ENCODE measurements at places on chromosomes 5 and 9. TPM values are rescaled to one million over a fixed set of nuclear protein-coding genes. Genes with fewer than 3 reads are reported as not detected.

- no peak for DNase-seq
These were observed 88.8 kb downstream of the NSUN2 start for GRCh38 chr5:6543830-6544560.

TOMM5 gene
- total RNA-seq: 212 TPM

DNA sequence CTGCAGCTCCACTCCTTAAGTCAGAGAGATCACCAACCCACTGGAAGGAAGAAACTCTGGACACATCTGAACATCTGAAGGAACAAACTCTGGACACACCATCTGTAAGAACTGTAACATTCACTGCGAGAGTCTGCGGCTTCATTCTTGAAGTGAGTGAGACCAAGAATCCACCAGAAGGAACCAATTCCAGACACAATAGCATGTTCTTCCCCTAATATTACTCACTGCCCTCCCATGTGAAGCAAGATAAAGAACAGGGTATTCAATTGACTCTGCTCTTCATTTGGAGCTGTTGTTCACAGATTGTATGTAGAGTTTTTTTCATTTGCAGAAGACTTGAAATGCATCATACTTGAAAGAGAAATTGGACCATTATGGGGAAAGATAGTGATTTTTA is 10.8 kb downstream of the SAXO1 start:
- DNase-seq: no peak

DNA sequence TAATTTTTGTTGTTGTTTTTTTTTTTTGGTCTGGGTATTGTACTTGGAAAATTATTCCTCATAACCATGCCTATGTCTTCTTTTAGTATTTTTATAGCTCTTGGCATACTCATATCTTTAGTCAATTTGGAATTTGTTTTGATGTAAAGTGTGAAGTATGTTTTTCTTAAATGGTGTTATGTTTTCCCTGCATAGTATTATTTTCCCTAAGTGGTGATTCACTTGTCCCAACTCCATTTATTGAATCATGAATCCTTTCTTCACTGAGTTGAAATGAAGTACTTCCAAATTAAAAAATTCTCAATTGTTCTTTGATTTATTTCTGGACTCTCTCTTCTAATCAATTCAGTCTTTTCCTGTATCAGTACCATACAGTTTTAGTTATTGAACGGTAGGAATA is 46.5 kb downstream of the POLK start:
- no peak for DNase-seq

SLC25A2 gene
- 0.18 TPM for total RNA-seq

DNA sequence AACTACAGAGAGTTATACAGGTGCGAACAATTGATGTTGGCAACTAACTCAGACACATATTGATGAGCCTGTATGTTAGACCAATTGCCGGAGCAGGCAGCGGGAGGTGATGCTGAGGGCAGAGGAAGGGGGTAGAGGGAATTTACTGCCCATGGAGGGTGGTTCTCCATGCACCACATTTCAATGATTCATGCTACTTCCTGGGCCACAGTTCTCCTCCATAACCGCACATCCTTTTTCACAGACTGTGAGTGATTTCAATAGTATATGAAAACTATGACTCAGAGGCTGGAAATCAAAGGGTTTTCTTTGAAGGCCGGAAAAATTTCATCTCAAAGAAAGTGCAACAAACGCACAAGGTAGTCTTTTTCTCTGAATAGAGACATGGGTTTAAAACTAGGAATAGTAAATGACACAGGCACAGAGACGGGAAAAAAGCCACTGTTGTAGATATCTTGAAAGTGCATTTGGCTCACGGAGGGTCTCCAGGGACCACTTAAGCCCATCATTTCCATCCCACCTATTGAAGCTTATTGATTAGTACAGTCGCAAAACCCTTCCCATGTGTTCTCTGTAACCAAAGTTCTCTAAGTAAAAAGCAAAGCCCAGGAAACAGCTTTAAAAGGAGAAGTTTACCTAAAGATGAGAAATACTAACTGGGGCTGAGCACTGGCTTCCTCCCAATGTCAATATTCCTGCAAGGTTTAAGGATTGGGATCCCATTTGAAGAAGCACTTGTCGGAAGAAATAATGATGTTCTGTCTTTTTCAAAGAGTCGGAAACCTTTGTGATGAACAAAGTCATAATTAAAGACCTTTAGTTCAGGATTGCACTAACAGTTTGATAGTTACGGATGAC is 28.0 kb upstream of the ADAM19 start:
- peak; percentile 59 for DNase-seq

SGCD gene
- 0.03 TPM for total RNA-seq

DNA sequence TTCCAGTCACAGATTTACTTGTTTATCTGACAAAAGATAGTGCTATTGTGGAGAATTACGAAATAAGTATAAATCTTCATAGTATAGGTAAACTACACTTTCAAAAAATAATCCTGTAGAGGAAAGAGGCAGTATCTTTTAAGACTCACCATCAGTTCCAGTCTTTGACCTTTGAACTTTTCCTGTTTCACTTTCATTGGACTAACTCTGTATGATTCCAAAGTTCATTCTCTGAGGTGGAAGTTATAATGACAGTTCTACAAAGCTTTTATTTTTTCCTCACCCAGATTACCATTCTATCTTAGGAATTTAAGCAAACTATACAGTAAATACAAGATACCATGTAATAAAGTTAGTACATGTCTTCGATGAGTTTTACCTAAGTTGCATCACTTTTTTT is 901.3 kb upstream of the SEMA6A start:
- no peak for DNase-seq

- DNase-seq: no peak
These were observed 51.0 kb downstream of the SH3PXD2B start for GRCh38 chr5:172403189-172403796.

PCDHGA5 gene
- total RNA-seq: 0.08 TPM

GRCh38 chr5:177306674-177307543 is 3.3 kb downstream of the PRELID1 start:
- no peak for DNase-seq

DNA sequence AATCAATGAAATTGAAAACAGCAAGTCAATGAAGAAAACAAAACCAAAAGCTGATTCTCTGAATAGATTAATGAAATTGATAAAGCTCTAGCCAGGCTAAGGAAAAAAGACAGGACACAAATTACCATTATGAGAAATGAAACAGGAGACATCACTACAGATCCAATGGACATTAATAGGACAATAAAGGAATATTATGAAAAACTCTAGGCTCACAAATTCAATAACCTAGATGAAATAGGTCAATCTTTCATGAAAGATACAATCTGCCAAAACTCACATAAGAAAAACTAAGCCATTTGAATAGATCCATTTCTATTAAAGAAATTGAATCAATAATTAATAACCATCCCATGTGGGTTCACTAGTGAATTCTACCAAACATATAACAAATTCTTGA is 37.3 kb downstream of the TTC23L start:
- DNase-seq: no peak

DNA sequence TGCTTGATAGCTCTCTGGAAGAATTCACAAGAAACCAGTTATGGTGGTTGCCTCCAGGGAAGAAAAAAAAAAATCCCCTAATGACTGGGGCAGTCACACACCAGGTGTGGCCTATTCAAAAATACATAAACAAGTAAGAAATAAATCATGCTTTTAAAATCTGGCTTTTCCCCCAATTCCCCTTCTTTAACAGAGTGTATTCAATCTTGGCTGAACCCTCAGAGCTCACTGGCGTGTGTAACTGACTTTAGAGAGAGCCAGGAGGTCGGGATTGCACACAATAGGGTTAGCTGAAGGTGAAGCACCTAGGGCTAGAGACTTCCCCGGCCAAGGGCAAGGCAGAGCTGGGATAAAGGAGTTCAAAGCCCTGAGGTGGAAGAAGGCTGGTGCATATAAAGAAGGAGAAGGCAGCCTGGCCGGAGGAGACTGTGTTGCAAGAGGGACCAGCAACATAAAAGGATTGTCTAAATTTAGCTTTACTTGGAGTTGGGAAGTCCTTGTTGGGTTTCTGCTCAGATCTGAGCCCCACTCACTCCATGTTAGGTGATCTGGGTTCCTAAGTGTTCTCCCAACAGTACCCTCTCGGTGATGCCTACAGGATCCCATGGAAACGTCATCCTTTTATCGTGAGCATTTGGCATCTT is 19.7 kb downstream of the FNBP1 start:
- DNase-seq: no peak

DRD1 gene
- not detected for total RNA-seq

FRMPD1 gene
- total RNA-seq: 0.03 TPM

GRCh38 chr5:138640646-138641254 is 65.5 kb upstream of the HSPA9 start:
- DNase-seq: no peak

Measured in activated T-cell treated with anti-CD3 and anti-CD28 coated beads, Interleukin-2, amount 50 U/mL, for 4 hours (primary cell).